ENCODE measurements at places on chromosomes 11 and 22.

DNA sequence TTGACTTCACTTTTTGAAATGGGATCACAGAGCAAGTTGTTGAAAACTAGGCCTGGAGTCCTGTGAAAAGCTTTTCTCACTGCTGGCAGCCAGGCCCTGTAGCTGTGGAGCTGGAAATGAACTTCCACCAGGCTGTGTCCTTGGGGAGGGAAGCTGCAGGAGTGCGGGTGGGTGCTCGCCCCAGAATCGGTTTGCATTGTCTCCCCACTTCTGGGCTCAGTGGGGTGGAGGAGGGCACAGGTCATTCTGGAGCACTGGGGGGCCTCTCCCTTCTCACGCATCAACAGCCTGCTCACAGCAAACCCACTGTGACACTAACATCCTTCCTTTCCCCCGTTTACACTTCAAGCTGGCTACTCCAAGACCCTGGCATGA is 15.2 kb downstream of the GLB1L2 start:
- DNase-seq: no peak

DNA sequence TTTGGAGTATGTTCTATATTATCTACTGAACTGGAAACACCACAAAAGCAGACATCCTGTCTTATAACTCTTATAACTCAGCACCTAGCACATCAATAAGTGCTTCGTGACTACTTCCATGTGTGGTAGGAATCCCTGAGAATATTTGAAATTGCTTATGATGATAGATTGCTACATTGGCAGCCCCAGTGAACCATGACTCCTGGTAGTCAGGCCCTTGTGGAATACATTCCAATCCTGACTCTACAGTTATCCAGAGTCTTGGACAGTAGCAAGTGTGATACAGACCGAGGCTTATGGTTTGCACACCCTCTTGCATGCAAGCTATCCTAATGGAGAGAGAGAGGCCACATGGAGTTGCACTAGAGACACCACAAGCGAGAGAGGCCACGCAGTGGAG is 59.5 kb upstream of the PHF21A start:
- no peak for DNase-seq

GRCh38 chr11:61075891-61076290 is 26.4 kb upstream of the CD5 start:
- DNase-seq: peak; percentile 76

GRCh38 chr11:1968454-1969002 is 21.4 kb downstream of the MRPL23 start:
- DNase-seq: no peak

- DNase-seq: peak; percentile 88
These were observed 570.3 kb downstream of the OPCML start for GRCh38 chr11:132962041-132962440.

- no peak for DNase-seq
These were observed 44.4 kb upstream of the SLC22A12 start for GRCh38 chr11:64546600-64546999.

DNA sequence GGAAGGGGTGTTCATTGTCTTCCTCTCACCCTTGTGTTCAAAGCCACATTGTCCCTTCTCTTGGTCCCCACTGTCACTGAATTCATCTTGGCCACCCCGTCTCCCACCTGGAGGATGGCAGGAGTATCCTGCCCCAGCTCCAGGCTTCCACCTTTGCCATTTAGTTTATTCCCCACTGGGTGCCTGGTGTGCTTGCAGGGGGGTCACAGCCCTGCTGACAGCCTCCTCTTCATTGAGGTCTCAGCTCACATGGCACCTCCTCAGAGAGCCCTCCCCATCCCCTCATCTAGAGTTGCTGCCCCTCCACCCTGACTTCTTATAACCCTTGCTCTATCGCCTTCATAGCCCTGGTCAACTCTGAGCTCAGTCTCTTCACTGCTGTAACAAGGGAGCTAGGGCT is 36.6 kb downstream of the KIAA1671 start:
- DNase-seq: no peak

DNA sequence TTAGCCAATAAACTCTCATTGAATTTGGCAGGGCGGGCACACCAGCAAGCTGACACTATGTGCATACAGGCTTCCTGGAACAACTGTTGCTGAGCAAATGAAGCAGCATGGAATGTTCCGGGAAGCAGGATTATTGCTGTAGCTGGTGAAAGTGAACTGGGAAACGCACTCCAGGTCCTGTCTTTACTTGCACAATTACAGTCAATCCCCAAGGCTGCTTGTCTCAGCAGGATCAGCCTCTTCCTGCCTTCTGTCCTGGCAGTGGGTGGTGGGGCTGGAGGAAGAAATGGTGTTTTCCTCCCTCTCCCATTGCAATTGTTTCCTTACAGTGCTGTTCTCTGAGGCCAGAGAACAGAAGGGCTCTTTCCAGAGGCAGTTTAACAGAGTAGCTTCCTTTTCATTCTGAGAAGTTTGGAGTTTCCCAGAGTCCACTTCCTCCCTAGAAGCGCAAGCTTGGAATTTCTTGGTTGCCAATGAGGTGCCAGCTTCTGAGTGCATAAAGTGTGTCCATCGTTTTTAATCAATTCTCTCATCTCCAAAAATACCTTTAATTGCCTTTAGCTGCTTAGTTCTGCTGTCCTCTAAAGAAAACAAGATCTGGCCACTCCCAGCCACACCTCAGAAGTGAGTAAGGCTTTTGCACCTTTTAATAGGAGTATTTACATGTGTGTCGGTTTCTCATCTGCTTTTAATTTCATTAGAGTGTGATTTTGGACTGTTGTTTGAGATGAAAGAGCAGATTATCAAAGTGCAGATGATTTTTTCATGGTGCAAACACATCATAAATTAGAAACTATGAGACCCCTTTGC is 19.9 kb downstream of the CD44 start:
- no peak for DNase-seq

GRCh38 chr11:105282658-105283057 is 143.1 kb upstream of the CARD18 start:
- DNase-seq: no peak

- DNase-seq: no peak
These were observed 27.5 kb downstream of the DSCAML1 start for GRCh38 chr11:117769533-117769932.

DNA sequence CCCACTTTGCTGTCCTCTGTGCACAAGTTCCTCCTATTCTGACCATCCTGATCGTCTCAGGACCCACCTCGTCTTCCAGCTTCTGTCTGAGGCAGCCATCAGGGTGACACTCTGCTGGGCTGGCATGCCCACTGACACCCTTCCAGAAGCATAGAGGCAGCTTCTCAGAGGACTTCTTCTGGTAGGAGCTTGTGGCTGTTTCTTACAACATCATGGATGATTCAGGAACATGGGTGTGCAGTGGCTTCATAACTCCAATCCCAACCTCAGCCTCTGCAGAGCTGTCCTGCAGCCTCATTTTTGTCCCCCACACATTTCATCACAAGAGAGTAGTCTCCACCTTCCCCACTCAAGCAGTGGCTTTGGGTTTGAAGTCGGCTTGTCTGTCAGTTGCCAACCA is 20.9 kb upstream of the CTR9 start:
- no peak for DNase-seq

DNA sequence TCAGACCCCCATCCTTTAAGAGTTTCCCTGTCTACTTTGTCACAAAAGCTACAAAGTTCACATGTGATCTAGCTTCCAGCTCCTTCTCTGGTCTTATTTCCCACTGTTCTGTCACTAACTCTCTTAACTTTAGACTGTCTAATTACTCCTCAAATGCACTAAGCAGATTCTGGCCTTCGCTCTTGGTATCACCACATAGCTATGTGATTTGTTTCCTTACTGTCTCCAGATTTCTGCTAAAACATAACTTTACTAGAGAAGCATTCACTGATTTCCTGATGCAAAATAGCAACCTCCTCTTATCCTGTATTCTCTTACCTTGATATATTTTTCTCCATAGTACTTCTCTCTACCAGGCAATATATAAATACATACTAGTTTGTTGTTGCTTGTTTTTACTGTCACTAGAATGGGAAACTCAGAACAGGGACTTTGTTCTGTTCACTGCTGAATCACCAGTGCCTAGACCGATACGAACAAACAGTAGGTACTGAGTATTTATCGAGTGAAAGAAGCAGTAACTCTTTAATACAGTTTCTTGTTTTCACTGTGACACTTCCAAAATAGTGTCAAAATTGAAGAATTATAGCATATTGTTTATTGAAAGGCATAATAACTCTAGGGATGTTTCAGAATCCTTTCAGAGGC is 205.6 kb downstream of the DDX10 start:
- peak; percentile 90 for DNase-seq

DNA sequence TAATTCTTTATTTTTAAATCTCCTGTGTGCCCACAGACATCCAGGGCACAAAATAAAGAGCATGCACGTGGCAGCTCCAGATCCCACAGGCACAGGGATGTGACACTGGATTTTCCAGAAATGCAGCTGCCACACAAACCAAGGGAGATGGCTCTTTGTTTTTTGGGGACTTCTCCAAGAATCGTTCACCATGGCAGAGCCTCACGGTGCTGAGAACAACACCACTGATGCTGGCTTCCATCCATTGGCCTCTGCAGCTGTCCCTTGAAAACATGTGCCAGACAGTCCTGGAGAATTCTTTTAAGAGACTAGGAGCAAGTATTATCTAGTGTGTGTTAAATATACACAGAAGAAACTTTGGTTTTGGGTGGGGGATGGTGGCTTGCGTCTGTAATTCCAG is 108.4 kb upstream of the SLC22A12 start:
- no peak for DNase-seq

GRCh38 chr11:57430952-57431351 is 4.0 kb upstream of the SLC43A3 start:
- DNase-seq: no peak

- no peak for DNase-seq
These were observed 8.9 kb downstream of the CNTF start for GRCh38 chr11:58631378-58631777.

DNA sequence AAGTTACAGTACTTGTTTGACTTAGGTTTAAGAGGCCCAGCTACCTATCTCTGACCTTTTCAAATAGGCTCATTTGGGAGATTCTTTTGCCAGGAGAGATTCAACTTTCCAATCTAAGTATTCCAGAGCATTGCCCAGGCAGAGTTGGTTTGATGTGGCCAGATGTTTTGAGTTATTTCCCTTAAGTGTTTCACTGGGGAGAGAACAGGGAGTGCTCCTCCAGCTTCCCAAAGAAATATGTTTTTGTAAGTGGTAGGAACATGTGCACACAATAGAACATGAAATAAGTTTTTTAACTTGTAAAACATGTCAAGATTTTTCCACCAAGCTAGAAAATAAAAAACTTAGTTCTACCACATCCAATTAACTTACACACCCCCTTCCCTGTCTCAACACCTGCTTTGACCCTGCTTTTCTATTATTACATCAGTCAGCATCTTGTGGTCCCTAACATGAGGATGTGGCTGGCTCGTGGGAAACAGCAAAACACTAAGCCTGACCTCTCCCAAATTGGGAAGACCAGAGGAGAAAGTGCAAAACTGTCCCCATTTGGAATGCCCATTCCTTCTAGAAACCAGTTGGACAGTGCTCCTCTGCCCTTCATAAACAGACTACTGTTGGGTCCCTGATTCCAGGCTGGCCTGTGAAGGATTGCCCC is 70.4 kb upstream of the RASSF10 start:
- DNase-seq: no peak

DNA sequence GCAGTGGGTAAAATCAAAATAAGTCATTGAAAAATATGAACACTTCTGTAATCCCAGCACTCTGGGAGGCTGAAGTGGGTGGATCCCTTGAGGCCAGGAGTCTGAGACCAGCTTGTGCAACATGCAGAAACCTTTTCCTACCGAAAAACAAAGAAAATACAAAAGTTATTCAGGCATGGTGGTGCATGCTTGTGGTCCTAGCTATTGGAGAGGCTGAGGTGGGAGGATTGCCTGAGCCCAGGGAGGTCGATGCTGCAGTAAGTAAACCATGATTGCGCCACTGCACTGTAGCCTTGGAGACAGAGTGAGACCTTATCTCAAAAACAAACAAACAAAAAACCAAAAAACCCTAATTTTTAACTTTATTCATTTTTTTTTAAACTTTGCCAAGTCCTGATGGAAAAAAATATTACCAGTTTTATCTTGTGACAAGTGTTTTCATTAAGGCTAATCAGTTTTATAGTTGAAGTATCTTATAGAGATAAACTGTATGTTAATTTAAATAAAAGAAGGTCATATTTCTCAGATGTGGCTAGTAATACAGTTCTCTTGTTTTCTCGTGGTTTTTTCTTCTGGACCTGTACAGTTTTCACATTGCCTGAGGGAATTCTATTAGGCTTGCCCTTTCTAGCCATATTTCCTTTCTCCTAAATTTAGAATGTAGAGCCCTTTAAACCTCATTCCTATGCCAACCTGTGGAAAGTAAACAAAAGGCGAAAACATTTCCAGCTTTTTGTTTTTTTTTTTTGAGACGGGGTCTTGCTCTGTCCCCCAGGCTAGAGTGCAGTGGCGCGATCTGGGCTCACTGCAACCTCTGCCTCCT is 9.4 kb downstream of the HIPK3 start:
- peak; percentile 24 for DNase-seq

DNA sequence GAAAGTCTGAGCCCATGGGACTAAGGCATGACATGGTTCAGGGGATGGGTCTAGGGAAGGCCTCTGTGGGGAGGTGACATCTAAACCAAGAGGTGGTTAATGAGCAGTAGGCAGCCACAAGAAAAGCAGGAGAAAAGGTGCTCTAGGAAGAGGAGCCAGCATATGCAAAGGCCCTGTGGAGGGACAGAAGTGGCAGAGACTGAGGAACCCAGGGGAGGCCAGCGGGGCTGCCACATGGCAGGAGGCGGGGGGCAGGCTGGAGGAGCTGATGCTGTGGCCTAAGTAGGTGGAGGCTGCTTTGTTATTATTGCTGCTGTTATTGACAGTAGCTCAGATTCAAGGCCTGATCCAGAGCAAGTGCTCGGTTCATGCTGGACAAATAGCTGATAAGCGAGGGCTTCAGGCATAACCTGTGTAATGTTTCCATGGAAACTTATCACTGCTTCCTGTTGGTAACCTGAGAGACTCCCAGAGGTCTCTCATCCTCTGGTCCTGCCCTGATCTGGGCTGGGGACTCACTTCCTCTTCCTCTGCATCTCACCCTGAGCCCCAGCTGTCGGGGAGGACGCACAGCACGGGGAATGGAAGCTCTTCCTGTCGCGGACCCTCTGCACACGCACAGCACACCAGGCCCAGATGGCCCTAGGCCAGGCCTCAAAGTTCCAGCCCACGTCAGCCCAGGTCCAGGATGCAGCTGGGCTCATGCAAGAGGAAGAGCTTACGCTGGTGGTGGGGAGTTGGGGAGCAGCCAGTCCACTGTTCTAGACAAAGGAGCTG is 75.2 kb upstream of the TP53I11 start:
- DNase-seq: no peak

DNA sequence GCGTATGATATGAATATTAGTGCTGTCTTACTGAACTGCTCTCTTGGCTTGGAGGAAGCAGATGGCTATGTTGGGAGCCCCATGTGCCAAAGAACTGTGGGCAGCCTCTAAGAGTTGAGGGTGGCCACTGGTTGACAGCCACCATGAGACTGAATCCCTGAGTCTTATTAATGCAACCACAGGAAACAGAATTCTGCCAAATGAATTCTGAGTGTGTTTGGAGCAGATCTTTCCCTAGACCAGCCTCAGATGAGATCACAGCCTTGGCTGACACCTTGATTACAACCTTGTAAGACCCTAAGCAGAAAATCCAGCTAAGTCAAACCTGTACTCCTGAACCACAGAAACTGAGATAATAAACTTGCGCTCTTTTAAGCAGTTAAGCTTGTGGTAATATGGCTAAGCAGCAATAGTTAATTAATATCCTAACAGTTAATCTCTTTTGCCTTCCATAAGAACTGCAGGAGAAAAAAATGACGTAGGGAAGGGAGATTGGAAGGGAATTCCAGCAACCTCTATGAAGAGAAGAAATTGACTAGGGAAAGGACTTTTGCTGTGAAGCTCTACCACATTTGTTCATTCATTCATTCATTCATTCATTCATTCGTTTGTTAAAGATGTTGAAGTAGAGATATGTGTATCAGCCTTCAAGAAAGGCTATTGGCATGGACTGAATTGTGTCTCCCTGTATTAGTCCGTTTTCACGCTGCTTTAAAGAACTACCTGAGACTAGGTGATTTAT is 26.8 kb downstream of the ADM start:
- no peak for DNase-seq

All from fibroblast of skin of back (primary cell).